ENCODE measurements at places on chromosomes 4 and X.
A peak's percentile ranks its signal among the peaks of the same experiment; 100 is the strongest.

- no peak for DNase-seq
Measured at GRCh38 chr4:56971383-56971782, 6.0 kb downstream of the NOA1 start.

GRCh38 chrX:155611302-155611701 lies 1.4 kb downstream of the TMLHE start:
- no peak for DNase-seq

DNA sequence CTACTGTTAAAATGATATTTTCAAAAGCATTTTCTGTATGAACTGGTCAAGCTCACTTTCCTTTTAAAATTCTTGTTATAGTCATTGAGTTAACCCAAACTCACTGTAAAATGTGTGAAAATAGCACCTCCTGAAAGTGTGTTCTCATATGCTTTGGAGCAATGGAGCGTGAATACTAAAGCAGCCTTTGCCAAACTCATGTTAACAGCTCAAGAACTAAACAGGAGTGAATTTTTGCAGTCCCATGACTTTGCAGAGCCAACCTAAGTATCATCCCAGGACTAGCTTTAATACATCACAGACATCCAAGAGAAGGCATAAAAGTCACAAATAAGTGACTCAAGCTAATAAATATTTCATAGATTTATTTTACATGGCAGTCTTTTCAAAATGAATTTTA lies 2.3 kb downstream of the AMMECR1 start:
- no peak for DNase-seq

- DNase-seq = no peak
Measured at GRCh38 chrX:118251271-118251670, 94.6 kb upstream of the WDR44 start.

DNA sequence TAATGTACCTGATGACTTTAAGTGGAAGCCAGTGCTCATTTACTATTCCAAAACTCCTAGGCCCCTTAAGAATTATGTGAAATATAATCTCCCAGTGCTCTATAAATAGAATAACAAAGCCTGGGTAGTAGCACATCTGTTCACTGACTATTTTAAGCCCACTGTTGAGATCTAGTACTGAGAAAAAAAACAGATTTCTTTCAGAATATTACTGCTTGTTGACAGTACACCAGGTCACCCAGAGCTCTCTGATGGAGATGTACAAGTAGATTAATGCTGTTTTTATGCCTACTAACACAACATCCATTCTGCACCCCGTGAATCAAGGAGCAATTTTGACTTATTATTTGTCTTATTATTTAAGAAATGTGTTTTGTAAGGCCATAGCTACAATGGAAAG lies 75.7 kb downstream of the FAM47C start:
- DNase-seq = no peak

DNA sequence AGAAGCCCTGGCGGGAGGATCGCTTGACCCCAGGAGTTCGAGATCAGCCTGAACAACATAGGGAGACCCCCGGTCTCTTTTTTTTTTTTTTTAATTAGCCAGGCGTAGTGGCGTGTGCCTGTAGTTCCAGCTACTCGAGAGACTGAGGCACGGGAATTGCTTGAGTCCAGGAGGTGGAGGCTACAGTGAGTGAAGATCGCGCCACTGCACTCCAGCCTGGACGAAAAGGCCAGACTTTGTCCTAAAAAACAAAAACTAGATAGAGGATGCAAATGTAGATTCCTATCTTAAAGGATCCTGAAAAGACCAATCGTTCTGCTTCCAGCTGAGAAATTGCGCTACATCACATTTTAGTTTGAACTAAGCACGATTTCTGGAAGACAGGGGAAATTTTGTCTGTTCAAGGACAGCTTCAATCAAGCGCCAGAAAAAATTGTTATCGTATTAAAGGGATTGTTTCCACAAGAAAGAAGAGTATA lies 627 bp upstream of the HSD17B11 start:
- DNase-seq = no peak

GRCh38 chr4:150126864-150127203 lies 48.6 kb downstream of the DCLK2 start:
- DNase-seq = no peak

GRCh38 chrX:93422693-93423092 lies 250.7 kb downstream of the NAP1L3 start:
- DNase-seq = no peak

DNA sequence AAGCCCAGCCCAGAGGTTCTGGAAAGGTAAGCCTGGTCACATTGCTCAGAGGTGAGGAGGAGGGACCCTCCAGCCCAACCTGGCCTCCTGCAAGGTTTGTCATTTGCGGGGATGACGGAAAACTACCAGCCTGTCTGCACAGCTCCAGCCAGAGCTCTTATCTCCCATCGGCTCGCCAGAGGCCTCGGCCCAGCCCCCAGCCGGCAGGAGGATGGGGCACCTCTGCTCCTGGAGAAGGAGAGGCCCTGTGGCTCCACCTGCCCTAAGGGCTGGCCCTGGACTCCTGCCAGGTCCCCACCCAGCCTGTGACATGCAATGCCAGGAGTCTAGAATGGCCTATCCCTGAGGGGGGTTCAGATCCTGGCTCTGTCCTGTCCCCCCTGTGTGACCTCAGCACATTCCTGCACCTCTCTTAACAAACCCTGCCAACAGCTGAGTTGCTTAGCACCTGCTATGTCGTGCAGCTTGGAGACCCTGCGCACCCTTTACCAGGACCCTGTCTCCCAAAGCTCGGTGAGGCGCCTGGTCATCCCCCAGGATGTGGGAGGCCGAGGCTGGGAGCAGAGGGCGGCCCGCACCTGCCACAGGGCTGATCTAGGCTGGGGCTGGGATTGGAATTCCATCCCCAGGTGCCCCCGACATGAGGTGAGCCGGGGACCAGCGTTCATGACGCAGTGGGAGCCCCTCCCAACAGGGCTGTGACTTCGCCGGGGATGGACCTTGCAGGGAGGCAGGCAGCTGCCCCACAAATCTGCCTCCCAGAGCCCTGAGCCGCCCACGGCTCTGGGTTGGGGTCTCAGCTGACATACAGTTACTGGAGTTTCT lies 14.4 kb downstream of the ADRA2C start:
- no peak for DNase-seq

DNA sequence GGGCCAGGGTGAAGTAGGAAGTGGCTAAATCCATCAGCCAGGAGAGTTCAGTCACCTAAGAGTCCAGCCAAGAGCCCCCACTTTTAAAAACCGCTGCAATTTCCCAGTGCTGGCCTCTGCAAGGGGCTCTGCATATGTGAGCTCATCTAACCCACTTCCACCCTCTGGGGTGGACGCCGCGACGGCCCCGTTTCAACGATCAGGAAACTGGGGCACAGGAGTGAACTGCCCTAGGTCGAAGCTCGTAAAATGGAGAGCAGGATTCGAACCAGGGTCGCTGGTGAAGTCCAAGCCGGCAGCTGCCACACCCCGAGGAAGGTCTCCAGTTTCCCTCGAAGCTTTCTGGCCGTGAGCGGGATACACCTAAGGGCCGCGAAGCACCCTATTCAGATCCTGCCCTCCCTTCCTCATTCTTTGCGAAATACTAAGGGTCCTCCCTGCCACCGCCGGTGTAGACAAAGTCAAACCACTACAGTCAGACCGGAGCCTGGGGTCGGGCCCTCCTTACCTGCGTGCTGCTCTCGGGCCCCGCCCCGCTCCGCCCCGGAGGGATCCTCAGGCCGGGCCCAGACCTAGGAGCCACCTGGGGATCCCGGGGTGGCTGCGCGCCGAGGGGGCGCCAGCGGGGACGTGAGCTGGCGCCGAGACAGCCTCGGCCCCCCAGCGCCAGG lies 446 bp downstream of the EVC2 start:
- DNase-seq = no peak

DNA sequence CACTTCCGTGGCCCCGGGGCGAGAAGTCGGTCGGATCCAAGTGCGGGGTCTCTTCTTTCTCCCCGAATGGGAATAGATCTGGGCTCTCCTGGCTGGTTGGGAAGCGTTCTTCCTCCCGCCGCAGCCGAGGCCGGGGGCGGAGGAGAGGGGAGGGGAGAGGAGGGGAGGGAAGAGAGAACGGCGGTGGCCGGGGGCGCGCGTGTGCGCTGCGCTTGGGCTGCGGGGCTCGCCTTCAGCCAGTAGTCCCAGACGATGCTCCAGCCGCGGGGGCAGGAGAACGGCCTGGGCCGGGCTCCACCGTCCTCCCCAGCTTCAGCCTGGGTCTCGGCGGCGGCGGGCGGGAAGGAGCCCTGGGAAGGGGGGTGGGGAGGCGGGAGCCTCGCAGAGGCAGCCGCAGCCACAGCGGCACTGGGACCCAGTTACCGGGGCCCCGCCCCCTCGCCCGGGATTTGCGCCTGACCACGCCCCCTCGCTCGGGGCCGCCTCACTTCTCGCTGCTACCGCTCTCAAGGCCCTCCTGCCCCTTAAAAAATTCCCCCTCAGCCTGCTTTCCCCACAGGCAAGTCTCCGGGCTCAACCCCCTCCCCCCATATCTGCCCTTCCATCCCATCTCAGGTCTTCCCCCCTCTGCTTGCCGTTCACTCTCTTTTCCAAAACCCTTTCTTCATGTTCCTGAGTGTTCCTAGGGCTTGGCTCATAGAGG lies at the start of gene FGD1:
FGD1 (minus strand) TSS at position 421 of the 703 bp plus-strand sequence. CDS start 802 bp downstream, outside the sequence.
- peak; percentile 15 for DNase-seq

- DNase-seq = no peak
Measured at GRCh38 chr4:38832206-38832605, 24.4 kb downstream of the TLR6 start.

- DNase-seq = no peak
Measured at GRCh38 chrX:133546441-133546840, 131.2 kb upstream of the GPC4 start.

- DNase-seq = no peak
Measured at GRCh38 chr4:19850909-19851308, 400.8 kb upstream of the SLIT2 start.

- DNase-seq = no peak
Measured at GRCh38 chr4:164847967-164848649, 28.9 kb upstream of the APELA start.

DNA sequence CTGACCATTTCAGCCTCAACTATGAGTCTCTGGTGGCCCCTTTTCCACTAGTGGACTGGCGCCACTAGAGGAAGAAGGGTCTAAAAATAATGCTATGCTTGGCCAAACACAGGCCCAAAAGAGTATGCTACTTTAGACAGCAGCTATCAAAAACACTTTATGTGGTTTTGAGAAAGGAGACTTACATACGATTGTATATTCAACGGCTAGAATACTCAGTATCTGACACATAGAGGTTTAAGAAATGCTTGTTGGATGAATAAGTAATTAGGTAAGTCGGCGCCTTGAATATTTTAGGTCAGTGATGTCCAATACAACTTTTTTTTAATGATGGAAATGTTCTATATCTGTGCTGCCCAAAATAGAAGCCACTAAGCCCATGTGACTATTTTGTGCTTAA lies 25.7 kb upstream of the TMPRSS11A start:
- no peak for DNase-seq

DNA sequence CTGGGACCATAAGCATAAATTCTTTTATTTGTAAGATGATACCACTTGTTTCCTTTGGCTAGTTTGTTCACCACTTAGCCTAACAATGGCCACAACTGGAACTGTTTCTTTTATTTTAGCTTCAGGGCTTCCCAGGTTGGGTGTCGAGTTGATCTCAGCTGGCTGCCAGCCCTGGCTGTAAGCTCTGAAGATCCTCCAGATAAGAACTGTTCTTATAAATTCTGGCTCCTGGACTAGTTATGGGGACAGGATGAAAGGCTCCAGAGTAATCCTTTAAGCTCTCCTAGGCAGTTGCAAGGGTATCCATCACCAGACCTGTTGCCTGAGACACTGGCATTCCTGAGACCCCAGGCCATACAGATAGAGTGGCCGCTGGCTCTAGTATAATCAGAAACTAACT lies 129.4 kb upstream of the ACSL4 start:
- no peak for DNase-seq

- DNase-seq = no peak
Measured at GRCh38 chr4:82123934-82124333, 249.9 kb downstream of the HNRNPD start.

GRCh38 chr4:106186201-106186600 lies 129.8 kb downstream of the TBCK start:
- DNase-seq = no peak

GRCh38 chr4:177403746-177404145 lies 38.5 kb downstream of the AGA start:
- DNase-seq = no peak

DNA sequence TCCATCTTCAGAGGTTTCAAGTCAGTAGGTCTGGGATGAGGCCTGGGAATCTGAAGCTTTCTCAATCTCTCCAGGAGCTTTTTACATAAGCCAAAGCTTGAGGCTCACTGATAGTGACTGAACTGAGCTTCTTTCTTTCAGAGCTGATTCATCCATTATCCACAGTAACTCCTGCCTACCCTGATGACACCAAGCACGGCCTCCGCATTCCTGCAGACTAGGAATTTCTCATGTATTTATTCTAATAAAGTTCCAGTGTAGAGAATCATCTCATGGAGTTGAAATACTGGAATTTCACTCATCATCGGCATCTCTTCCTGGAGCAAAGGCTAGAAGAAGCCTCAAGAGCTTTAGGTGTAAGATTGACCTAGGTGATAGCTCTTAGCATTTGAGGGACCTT lies 12.1 kb upstream of the DCTD start:
- DNase-seq = no peak

DNA sequence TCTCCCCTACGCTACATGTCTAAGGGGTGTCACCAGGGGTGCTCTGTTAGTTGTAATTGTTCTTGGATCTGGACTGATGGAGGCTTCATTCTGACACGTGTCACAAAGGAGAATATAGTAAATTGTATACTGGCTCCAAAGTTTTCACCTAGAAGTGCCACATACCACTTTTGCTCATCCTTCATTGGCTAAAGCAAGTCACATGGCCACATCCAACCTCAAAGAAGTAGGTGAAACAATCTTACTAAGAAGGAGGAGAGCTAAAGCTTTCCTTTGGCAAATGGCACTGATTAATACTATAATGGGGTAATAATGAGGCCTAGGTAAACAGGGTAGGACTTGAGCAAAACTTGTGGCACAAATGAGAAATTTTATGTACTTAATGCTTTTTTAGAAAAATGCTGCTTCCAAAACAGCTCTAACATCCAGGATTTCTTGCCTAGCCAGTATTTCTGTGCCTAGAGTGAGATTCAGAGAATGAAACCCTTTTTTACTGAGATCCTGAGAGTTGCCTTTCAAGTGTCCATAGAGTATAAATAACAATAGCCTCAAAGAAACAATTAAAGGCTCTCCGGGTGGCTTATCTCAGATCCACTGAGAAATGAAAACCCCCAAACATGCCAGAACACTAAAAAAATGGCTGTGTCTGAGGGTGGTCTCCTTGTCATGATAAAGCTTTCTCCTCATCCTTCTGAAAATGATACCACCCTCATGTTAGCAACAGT lies 34.7 kb downstream of the NHS start:
- DNase-seq = no peak

- DNase-seq = no peak
Measured at GRCh38 chr4:104743215-104743653, 248.5 kb upstream of the CXXC4 start.

DNA sequence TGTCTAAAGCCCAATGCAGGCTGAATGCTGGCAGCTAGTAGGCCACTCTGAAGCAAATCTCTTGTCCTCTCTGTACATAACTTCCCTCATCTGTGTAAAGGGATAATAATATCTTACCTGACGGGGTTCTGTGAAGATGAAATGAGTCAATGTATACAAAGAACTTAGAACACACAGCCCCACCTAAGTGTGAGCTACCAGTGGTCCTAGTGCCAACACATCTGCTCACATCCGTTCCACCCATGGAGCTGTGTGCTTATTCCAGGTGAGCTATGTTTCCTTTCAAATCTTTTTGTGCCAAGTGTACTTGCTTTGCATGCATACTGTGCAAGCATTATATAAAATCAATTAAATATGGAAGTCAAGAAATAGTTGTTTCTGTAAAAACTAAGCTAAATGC lies 116.4 kb downstream of the TSPAN5 start:
- no peak for DNase-seq

GRCh38 chrX:21975812-21976211 lies 35.3 kb downstream of the SMS start:
- DNase-seq = no peak
